Hematopoietic multipotent progenitor cell (in vitro differentiated cells): ENCODE measurements at places on chromosomes 4 and X.

GRCh38 chr4:5143306-5143861, 92.1 kb downstream of the STK32B start:
- DNase-seq = no peak

DNA sequence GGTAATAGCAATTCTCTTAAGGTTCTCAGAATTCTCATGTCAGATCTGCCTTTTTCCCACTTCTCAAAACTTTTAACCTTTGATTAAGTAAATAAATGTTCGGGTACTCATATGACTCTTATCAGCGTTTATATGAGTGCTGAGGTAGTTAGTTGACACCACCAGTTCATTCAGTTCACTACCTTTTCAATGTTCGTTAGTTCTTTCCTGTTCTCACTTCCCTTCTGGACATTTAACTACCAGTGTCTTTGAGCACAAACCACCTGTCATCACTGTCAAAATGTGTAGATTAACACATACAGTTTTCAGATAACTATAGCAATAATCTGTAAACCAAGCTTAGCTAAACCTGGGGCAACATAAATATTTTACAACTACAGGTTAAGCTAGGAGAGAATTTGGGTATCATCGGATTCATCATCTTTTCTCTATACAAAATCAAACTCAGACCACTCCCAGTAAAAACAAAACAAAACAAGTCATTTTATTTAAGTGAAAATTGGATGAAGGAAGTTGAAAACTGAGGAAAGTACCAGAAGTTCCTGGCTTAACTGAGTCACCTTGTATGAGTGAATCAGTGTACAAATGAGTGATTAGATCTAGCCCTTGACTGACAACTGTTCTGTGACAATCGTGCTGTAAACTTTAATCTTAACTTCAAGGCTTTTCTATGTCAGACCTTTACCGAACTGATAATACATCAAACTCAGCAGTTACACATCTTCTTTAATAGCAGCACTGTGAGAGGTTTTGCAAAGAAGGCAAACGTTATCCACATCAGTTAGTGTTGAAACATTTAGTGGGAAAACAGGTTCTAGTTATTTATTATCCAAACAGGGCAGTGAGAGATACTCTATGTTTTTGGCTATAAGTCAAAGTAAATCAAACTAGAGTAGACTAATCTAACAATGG, 41.9 kb downstream of the ARHGEF38 start:
- no peak for DNase-seq

- DNase-seq = no peak
Measured at GRCh38 chrX:148466292-148466691, 34.1 kb upstream of the AFF2 start.

DNA sequence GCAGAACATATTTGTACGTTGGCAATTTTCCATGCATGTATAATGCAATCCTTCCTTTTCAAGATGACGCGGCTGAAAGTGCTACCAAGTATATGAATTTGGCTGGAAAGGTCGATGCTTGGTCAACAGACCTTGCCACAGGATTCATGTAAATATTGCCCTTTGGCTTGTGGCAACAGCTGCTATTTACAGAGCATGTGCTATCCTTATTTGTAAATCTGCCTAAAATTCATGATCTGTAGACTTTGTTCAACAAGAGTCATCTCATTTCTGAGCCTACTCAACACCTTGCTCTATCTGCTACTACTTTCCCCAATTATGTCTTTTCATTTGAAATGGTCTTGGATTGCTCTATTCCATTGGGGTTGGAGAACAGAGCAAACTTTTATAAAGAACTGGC, 1.9 kb upstream of the SMARCA1 start:
- DNase-seq = no peak
